ENCODE measurements at places on chromosomes 3 and 15. TPM values are rescaled to one million over a fixed set of nuclear protein-coding genes. Genes with fewer than 3 reads are reported as not detected.

Gene TM4SF1
- 140 TPM for total RNA-seq

Gene SCAMP5
- total RNA-seq: 2.2 TPM

Gene AGBL1
- not detected for total RNA-seq

Gene AADACL2
- not detected for total RNA-seq

Gene DLL4
- total RNA-seq: 0.73 TPM
